ENCODE measurements at places on chromosomes 11 and 22.

GRCh38 chr22:37499027-37499707 lies 13.0 kb upstream of the MFNG start:
- no peak for DNase-seq

DNA sequence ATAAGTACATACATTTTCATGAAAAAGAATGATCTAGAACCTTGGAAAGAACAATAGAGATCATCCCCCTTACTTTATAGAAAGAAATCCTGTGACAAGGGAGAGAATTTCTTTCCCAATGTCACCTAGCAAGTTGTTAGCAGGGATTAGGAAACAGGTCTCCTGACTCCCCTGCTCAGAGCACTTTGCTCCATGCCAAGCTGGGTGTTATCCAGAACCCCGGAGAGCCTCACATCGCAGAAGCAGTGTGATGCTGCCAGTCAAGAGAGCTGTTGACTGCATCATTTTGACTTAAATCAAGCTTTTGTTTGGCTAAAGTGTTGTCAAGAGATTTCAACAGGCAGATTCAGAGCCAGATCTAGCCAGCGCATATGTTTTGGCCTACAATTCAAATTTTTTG lies 3.6 kb upstream of the RRAS2 start:
- no peak for DNase-seq

DNA sequence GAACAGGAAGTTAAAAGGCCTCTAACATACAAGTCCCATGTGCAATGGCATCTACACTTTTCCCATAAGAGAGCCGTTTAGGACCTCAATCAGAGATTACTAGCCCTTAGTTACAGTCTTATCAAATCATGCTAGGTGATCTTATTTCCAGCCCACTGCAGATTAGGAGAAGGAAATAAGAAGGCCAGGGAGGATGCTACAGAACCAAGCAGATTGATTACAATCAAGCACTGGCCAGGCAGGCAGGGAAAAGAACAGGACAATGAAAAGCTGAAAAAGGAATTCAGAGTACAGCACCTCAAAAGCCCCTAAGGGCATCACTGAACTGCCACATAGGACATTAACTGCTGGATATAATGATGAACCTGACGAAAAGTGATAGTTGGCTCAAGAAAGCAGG lies 73.0 kb downstream of the CLPB start:
- DNase-seq: no peak

DNA sequence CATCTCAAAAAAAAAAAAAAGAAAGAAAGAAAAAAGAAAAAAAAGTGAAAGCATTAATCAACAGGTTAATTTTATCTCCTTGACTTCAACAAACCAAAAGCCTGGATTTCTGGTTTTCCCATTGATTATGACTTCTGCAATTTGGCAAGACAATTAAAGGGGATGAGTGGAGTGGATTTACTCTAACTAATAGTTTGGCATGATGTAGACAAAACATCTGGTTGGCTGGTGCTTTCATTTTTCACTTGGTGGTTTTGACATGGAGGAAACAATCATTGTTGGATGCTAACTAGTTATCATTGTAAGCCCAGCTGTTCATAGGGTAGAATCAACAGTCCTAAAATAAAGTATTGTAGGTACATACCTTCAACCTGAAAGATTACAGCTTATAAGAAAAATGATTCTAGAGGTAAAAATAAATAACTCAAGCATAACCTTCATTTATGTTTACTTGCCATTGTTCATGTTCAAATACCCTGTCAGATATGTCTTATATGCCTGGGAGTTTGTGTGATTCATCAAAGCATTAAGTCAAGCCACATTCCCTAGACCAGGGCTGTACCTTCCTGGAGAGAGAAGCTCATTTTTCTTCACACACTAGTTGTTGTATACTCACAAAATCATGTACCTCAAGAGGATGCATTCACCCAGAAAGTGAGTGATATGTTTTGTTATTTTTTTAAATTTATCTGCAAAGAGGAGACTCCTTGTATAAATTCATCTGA lies 15.1 kb downstream of the FIBIN start:
- DNase-seq: no peak

DNA sequence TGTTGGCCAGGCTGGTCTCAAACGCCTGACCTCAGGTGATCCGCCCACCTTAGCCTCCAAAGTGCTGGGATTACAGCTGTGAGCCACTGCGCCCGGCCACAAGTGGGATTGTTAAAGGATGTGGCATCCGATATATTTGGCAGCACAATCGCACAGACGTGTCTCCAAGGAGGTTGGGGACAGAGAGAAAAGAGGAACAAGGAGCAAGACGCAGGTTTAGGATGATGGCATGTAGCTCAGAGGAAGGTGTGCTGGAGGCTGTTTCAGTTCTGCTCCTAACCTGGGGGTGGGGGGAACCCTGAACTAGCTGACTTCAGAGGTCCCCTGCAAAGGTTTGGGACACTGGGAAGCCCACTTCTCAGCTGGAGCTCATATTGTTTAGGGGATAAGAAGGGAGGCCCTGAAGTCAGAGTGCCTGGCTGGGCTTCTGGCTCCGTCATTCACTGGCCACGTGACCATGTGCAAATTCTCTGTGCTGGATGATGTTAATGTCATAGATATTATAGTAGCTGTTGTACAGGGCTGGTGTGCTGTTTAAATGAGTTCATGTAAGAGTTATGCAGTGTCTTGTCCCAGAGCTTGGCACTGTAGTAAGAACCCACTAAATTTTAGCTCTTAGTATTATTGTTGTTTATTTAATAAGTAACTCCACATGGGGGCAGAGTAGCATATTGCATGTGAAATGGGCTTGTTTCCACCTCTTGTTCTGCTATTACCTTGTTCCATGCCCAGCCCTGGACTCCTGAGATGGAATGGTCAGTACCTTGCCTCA lies 129.7 kb downstream of the ST3GAL4 start:
- DNase-seq: peak; percentile 63

Measured in fibroblast of skin of abdomen (primary cell).